Stimulated activated CD4-positive, alpha-beta T cell treated with anti-CD3 and anti-CD28 coated beads, TNF-alpha, amount 100 ng/mL, for 48 hours (primary cell): ENCODE measurements at places on chromosomes 12 and 14.

DNA sequence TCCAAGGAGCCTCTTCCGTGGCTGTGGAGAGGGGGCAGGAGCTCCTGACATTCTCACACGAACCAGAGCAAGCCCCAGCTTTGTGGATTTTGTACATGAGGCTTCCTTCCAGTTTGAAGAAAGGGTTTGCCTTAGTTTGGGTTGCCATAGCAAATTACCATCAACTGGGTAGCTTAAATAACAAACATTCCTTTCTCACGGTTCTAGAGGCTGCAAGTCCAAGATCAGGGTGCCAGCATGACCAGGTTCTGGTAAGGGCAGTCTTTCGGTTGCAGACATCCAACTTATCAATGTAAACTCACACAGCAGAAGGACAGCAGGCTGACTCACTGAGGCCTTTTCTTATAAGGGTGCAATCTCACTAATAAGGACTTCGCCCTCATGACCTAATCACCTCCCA, 25.9 kb upstream of the STAB2 start:
- no peak for DNase-seq

DNA sequence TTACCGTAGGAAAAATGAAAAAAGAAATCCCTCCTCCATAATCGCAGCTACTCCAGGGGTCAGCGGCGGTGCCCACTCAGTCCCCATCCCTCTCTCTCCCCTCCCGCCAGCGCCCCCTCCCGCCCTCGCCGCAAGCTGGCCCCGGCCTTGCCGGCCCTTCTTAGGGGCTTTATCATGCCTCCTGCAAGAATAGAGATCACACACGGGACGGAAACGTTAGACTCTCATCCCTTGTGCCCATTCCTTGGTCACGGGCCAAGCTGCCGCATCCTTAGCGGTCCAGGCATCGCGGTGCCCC, 692 bp upstream of the COX14 start:
- no peak for DNase-seq

GRCh38 chr12:92533280-92533890, 169.4 kb upstream of the PLEKHG7 start:
- DNase-seq = no peak

DNA sequence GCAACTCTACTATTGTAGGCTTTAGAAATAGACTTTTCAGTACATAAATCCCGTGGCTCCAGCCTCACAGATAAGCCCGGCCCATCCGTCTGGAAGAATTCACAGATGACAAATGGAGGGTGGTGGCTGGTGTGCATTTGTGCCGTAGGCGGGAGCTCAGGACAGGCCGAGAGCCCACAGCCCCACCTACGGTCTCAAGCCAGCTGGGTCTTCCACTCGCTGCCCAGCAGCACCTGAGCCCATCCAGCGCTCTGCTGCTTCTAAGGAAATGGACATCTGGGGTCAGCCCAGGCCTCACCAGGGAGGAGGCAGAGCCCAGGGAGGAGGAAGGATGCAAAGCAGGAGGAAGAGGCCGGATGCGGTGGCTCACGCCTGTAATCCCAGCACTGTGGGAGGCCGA, 72.8 kb downstream of the KIF26A start:
- DNase-seq = no peak

DNA sequence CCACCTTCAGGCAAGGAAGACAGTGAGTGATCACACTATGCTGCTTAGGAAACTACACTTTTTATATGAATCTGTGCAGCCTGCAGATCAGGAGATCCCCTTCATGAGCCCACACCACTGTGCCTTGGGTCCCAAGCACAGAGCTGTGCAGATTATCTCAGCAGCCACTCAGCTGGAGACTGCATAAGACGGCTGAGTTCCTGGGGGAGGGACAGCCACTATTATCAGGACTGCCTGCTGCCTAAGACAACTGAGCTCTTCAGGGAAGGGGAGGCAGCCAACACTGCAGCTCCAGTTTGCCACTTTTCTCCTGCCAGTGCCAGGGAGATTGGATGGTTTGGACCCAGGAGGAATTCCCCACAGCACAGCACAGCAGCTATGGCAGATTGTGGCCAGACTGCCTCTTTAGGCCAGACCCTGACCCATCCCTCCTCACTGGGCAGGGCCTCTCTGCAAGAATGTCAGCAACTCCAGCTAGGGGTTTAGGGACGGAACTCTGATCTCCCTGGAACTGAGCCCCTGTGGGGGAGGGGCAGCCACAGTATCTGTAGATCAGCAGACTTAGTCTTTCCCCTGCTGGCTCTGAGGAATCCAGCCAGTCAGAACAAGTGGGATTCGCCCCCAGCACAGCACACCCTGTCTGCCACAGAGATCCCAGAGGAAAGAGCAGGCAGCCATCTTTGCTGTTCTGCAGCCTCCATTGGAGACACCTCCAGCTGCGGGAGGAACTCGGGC, 141.3 kb downstream of the KLHL28 start:
- DNase-seq = no peak

DNA sequence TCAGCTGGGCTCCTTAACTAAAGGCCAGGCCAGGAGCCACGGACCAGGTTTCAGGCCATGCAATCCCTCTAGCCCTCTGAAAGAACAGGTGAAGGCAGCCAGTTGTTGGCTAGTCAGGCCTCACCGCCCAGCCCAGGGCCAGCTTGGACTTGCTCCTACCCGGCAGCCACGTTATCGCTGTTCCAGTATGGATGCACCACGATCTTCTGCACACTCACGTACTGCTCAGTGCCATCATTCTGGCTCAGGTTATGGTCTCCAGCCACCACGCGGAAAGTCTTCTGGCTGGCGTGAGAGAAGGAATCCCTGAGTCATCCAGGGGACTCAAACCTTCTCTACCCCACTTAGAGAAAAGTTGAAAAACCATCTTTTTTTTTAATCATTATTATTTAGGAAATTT, 4.1 kb downstream of the CELA1 start:
- DNase-seq = no peak

DNA sequence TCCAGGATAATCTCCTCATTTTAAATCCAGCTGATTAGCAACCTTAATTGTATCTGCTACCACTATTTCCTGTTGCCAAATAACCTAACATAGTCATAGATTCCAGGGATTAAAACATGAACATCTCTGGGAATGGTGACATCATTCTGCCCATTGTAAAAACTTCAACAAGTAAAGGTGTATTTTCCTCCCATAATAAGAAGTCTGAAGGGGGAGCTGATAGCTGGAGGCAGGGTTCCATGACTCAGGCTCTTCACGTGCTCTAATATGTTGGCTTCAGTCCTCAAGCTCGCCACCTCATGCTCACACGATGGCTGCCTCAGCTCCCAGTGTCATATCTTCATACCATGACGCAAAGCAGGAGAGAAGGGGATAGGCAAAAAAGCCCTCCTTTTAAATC, 172.0 kb upstream of the VASH1 start:
- no peak for DNase-seq

DNA sequence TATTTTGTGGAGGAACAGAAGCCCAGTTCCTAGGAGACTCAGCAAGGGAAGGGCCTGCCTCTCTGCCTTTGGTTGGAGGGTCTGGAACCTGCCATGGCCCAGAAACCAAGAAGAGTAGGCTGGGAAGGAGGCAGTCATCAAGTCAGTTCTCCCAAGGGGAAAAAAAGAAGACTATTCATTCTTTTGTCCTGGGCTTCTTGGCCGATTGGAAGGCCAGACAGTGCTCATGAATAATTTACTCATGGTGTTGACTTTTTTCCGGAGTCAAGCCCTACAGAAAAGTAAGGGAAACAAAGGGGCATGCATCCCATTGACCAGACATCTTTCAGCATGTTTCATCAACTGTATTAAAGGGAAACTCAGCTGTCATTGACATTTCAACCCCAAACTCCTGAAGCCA, 168.1 kb downstream of the PRKCH start:
- no peak for DNase-seq

GRCh38 chr14:88049936-88050335, 45.0 kb downstream of the GPR65 start:
- DNase-seq = no peak

GRCh38 chr14:64464651-64465050, 648 bp upstream of the AKAP5 start:
- no peak for DNase-seq

GRCh38 chr12:25855716-25856115, 102.8 kb upstream of the RASSF8 start:
- DNase-seq = no peak

DNA sequence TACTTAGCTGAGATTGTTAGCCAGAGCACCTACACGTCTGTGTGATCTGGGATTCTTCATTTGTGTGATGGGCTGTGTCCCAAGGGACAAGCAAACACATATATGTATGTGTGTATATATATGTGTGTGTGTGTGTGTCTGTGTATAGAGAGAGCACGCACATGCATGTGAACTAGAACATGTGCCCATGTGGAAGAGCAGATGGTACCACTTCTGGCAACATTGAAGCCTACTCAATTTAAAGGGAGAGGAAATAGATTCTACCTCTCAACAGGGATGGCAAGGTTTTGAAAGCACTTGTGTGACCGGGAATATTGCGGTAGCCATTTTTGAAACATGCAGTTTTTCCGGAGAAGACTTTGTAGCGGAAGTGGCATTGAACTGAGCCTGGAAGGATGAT, 1.4 kb downstream of the TOMM20L start:
- DNase-seq = no peak

DNA sequence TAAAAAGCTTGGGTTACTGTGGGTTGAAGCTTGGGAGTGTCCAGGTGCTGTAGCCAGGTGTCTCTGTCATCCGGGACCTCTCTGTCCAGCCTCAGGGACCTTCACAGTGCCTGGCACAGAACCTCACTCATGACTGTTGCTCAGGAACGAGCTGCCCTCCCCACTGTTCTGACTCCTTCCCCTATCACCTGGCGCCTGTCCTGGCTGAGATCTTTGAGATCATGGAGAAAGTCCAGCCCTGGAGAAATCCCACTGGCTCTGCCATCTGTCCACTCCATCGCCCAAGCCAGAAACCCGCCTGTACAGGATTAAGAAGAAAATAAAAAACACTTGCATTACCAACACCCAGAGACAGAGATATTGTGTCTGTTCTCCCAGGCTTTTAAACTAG, 53.5 kb downstream of the DGLUCY start:
- DNase-seq = no peak

DNA sequence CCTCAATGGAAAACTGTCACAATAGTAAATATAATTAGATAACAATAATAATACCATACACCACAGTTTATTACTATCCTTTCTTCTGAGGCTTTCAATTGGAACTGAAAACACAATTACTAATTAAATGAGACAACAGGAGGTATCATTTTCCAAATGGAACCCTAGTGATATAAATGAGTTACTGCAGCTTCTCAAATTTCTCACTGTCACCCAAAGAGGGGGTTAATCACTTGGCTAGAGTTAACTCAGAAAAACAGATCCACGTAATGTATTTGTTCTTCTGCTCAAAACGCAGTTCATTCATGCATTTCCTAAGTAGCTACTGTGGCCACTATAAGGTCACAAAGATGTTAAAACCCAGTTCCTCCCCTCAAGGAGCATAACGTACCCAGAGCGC, 120.9 kb upstream of the FOXN3 start:
- DNase-seq = no peak

DNA sequence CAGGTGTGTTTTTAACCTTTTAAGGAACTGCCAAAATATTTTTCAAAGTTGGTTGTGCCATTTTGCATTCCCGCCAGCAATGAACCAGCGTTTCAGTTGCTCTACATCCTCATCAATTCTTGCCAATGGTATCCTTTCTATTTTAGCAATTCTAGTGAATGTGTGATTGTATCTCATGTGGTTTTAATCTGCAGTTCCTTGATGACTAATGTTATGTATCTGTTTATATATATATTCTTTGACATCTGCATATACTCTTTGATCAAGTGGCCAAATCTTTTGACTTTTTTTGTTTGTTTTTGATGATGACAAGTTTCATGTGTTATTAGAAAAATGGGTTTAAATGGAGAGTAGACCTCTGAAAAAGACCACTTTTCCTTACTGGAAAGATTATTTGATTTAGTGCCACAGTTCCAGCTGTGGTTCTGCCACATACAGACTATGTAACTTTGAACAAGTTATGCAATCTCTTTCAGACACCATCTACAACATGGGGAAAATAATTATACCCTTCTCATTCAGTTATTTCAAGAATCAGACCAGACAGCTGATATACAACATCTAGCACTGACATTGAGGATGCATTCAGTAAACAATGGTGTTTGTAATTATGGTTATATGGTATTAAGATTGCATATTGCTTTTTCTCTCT, 146.3 kb upstream of the CNOT2 start:
- DNase-seq = no peak

GRCh38 chr12:1130571-1130970, 139.5 kb downstream of the ERC1 start:
- no peak for DNase-seq

- no peak for DNase-seq
Observed at GRCh38 chr14:100708425-100709288, 18.0 kb upstream of the DLK1 start.

DNA sequence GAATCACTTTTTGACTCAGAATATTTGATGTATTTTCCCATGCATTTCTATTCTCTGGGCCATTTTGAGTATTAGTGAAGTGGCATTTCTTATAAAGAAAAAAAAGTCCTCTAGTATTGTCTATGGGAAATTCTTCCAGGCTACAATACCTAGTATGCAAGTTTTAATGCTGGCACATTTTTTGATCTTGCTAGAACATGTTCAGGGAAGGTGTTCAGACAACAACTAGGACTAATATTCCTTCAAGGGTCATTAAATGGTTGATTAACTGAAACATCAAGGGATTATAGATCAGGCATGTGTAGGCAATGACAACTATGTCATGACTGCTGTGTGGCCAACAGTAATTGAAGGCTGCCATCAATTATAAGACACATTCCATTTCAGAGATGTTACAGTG, 7.7 kb downstream of the CCDC184 start:
- no peak for DNase-seq

DNA sequence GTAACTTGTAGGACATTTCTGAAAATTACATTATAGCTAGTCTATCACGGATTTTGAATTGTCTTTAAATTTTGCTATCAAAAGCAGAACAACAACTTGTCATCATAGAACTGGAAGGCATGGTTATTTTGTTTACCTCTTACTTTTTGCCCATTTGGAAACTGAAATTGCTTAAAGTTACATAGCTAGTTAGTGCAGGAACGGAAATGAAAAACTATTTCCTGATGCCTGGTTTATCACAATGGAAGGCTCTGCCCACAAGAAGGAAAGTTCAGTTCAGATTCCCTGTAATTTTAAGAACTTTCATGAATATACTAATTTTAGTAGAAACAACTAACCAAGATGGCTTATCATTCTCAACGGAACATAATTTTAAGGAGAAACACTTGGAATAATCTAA, 427.7 kb downstream of the RAD51B start:
- DNase-seq = no peak
